ENCODE measurements at places on chromosomes 5 and 9.

DNA sequence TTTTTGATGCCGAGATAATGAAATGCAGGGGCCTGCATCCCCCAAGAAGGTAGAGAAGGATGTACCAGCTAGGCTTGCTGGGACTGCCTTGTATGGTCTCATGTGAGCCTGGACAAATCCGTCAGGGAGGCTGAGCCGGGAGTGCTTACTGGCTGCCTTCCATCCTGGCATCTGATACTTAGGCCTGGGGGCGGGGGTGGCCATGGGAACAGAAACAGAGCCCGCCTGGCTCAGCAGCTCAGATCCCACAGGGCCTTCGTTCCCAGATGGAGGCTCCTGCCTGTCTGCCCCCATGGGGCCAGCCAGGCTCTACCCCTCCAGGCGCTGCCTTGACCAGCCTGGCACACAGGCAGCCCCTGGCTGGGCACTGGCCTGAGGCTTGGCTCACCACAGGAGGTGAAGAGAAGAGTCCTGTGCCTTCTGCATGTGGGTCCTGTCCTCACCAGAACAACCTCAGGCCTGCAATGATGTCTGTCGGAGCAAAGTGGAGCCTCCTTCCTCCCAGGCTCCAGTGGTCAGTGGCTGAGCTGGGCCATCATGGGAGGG is 10.5 kb upstream of the SPATA31E1 start:
- no peak for DNase-seq

GRCh38 chr5:89930591-89931392 is 478.8 kb downstream of the CETN3 start:
- no peak for DNase-seq

DNA sequence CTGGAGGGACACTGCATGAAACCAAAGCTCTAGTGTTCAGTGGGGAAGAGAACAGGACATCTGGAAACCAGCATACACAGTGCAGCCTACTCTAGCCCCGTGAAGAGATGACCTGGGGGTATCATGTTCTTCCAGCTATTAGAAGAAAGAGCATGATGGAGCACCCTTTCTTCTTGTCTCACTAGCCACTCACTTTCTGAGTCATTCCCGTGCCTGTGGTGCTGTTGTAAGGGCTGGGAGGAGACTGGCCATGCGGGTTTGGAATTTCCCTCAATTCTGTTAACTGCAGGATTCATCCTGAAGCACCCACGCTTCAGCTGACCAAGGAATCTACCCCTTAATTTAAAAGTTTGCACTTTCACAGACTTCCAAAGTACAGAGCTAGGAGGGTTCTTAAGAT is 137.0 kb downstream of the COL23A1 start:
- DNase-seq: no peak

- no peak for DNase-seq
Observed at GRCh38 chr5:51618234-51618633, 235.0 kb downstream of the ISL1 start.

DNA sequence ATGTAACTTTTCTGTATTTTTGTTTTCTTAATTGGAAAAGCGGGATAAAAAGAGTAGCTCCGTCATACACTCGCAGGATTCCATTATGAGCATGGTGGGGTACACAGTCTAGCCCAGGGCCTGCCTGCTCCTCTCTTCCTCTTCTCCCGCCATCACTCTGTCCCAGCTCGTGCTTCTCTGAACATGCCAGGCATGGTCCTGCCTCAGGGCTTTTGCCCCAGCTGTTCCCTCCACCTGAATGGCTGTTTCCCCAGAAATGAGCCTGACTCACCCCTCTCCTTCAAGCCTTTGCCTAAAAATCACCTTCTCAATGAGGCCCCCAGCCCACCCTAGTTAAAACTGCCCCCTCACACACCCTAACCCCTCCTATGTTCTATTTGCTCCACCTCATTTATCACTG is 4.5 kb downstream of the CORO2A start:
- DNase-seq: no peak

- no peak for DNase-seq
Observed at GRCh38 chr5:144779368-144779767, 608.7 kb downstream of the KCTD16 start.

GRCh38 chr5:30959238-30959637 is 234.2 kb upstream of the CDH6 start:
- DNase-seq: no peak

DNA sequence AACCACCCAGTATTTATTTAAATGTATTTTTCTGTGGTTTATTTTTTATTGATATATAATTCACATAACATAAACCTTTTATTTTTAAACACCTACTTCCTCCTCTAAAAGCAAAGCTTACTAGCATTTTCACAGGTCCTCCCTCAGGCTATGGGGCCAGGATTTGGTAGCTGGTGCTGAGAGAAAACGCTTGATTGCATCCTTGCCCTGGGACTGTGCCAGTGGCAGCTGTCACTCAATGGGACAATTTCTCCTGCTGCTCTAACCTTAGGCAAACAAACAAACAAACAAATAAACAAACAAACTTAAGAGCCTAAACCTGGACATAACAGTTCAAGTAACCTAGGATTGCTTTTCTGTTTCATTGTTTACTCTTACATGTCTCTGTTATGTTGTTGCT is 102.7 kb downstream of the FOCAD start:
- DNase-seq: no peak

DNA sequence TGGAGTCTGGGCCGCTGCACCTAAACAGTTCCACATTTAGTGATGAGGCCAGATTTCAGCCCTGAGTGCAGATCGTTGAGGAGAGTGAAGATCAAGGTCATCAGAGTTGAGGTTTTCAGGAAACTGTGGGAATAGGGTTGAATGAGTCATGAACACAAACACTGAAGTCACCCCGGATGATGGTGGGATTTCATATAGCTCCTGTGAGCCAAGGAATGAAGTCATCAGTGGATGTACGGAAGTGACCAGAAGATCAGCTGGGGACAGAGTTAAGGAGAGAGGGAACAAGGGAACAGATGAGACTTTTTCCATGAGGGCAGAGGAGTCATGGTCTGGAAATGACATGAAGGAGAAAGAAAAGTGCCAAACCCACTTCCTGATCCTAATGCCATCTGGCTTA is 36.5 kb downstream of the PALM2AKAP2 start:
- DNase-seq: no peak

- no peak for DNase-seq
Observed at GRCh38 chr5:73684691-73685090, 58.7 kb downstream of the ARHGEF28 start.

- no peak for DNase-seq
Observed at GRCh38 chr5:174718880-174719610, 5.3 kb upstream of the MSX2 start.

DNA sequence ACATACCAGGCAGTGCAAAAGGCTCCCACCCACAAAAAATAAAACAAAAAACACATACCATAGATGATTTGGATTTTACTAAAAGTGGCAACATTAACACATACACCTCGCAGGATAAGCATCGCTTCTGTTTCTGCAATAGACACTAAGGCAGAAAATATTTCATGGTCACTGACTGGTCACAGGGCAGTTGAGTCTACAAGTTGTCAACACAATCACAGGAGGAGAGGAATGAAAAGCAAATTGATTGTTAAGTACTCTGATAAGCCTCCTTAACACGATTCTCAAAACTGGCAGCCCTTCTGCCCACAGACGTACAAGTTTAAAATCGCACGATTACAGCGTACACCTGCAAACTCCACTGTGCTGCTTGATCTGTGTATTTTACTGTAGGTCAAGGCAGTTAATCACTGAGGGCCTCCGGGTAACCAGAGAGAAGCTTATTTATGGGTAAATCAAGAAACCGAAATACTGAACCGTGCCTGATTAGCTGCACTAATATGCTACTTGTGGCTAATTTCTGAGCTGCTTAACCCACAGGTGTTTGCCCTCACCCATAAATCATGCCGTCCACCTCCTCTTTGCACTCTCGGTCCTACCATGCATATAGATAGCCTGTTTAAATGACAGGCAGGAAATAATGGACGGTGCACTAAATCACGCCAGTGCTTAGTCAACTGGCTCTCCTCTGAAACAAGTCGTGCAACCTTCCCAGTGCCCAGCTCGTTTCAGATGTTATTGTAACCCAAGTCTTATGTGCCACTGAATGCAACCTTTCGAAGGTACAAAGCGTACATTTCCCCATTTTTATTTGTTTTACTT is 659.4 kb upstream of the ADAMTS16 start:
- no peak for DNase-seq

- no peak for DNase-seq
Observed at GRCh38 chr9:127050591-127051001, 71.8 kb downstream of the ANGPTL2 start.

DNA sequence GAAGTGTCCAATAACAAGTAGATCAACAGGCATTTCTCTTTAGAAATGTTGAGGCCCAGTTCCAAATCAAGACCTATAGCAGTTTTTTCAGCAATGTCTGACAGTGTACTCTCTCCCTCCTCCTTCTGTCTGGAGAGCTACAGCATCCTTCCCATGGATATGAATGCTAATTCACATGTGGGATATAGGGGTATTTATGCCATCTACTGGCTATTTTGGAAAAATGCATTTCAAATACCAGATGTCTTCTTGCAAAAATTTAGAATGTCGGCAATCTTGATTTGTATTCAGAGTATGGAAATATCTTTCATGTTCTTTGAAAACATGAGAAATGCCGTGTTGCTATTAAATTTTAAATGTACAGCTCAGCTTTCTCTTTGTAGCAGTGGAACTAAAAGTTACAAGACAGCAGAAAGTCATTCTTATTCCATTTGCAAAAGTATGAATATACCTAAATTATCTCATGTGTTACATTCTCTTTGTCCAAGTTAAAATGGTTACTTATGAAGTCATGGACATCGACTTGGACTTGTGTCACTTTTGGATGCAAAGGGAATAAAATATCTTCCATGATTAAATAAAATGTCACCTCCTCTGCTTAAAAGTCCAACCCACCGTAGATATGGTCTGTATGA is 647.8 kb downstream of the TAF11L14 start:
- DNase-seq: no peak

DNA sequence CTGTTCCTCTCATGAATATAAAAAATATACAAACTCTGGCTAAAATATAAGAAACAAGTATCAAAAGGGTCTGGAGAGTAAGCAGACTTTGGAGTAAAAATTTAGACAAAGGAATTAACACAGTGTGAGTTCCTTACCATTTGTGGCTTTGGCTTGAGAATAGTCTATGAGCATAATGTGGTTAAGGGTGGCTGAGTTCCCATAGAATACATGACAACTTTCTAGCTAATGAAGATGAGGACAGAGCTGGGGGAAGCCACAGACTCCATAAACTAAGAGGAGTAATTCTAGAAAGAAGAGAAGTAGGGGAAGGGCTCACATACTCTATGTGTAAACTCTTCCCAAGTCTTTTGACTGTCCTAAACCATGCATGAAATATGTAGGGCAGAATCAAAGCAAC is 79.4 kb downstream of the CAAP1 start:
- no peak for DNase-seq

DNA sequence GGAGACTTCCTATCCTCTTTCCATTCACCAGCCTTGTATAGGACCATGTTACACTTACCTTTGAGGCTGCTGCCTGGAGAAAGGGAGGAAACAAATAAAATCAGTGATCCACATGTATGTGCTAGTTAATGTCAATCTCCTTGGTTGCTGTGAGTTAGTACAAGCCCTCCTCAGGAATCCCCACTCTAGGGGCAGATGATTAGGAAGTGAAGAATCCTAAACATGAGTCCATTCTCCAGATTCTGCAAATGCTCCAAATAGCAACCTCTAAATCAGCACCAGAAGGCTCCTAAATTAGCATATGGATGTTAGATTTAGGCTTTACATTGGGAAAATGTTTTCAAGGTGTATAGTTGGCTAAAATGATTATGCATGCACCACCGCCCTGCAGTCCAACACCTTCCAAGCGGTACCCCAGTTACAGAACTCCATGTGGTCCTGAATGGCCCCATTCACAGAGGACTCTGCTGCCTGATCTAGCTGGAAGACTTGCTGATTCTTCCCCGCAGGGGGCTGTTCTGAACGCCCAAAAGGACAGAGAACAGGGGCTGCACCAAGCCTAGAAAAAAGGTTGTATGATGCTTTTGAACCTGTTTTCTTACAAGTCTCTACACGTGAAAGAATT is 123.2 kb downstream of the TLE1 start:
- DNase-seq: no peak

DNA sequence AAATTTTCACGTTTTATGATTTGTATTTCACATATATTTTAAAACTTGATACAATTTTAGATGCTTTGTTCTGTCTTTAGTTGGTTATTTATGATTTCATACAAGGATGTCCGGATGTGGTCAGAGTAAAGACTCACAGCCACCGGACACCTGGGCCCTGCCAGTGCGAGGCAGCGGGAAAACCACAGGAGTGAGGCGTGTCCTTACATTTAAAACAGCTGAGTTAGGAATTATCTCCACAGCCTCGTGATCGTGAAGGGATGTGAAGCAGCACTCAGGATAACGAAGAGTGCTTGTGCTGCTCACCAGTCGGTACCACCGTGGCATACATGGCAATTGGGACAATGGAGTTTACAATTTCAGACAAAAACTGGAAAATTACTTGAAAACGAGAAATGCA is 14.0 kb downstream of the SNX18 start:
- no peak for DNase-seq

GRCh38 chr9:105357937-105358336 is 89.9 kb upstream of the FSD1L start:
- DNase-seq: no peak

GRCh38 chr9:90290716-90291485 is 351.7 kb downstream of the DIRAS2 start:
- DNase-seq: no peak

GRCh38 chr5:153517241-153517611 is 26.8 kb downstream of the GRIA1 start:
- DNase-seq: no peak

- no peak for DNase-seq
Observed at GRCh38 chr5:80904533-80905187, 55.5 kb upstream of the RASGRF2 start.

GRCh38 chr9:108086624-108087023 is 597.1 kb upstream of the KLF4 start:
- no peak for DNase-seq

GRCh38 chr9:76576344-76576743 is 117.4 kb downstream of the GCNT1 start:
- DNase-seq: peak; percentile 83

- no peak for DNase-seq
Observed at GRCh38 chr9:95981761-95982390, 106.4 kb downstream of the ERCC6L2 start.

DNA sequence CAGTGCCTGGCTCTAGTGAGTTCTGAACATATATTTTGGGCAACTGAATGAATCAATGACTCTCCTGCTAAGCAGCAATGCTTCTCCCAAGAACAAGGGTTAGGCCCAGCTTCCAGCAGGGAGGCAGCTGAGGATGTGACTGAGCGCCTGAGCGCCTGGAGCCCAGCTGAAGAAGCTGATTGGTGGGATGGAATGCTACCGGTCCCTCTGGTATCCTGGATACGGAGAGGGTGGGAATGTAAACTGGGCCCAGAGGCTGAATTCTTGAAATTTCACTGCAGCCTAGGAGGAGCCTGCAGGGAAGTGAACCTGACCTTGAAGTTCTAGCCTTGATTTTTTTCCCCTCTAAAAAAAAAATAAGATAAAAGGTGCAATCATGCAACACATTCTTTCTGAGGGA is 43.2 kb downstream of the WWC1 start:
- DNase-seq: no peak

DNA sequence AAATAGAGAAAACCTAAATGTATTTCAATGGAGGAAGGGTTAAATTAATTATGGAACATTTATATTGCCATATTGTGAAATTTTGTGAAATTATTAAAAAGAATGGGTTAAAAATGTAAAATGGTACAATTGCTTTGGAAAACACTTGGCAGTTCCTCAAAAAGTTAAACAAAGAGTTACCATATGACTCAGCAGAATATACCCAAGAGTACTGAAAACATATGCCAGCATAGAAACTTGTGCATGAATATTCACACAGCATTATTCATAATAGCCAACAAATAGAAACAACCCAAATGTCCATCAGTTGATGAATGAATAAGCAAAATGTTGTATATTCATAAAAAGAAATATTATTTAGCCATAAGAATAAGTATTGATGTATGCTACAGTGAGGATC is 181.0 kb upstream of the MAST4 start:
- DNase-seq: no peak
